Right ventricle myocardium superior (tissue), 1 donor: ENCODE measurements at places on chromosomes 7 and 10.
A peak's percentile ranks its signal among the peaks of the same experiment; 100 is the strongest.

- DNase-seq = no peak
Observed at GRCh38 chr10:95456516-95456915, 104.7 kb downstream of the SORBS1 start.

DNA sequence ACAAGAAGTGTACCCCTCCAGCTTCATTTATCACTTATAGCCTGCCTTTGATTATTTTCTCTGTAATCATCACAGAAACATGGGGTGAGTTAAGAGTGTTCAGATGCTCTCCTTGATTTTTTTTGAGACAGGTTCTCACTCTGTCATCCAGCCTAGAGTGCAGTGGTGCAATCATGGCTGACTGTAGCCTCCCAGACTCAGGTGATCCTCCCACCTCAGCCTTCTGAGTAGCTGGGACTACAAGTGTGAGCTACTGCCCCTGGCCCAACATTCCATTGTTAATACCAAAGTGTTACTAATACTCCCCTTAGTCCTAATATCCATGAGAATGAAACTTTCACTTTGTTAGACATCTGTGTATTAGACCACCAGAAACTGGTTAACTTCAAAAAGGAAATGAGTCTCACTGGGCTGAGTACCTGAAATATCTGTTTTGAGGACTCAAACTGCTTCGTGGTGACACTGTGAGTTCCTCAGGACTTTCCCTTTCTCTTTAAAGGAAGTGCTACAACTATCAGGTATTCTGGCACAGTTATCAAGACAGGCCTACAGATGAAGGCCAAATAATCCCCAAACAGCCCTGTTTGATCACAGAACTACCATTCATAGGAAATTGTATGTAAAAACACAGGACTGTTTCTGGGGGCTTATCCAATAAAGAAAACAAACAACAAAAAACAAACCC is 20.5 kb upstream of the CFAP70 start:
- no peak for DNase-seq

- DNase-seq = peak; percentile 87
Observed at GRCh38 chr10:30529373-30529998, 95.5 kb downstream of the MAP3K8 start.

DNA sequence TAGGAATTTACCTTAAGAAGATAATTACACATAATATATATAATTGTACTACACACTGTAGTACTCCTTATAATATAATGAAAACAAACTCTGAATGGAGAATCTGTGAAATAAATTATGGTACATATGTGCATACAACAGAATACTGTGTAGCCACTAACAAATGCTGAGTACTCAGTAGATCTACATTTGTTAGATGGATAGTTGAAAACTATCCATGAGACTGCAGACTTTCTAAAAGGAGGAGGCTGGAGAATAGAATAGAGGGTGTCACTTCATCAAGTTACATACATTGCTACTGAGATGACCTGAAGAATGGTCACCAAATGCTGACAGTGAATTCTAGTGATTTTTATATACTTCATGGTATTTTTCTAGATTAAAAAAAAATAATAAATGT is 68.7 kb upstream of the OGDHL start:
- no peak for DNase-seq

- DNase-seq = no peak
Observed at GRCh38 chr7:84822941-84823510, 363.8 kb downstream of the SEMA3D start.

DNA sequence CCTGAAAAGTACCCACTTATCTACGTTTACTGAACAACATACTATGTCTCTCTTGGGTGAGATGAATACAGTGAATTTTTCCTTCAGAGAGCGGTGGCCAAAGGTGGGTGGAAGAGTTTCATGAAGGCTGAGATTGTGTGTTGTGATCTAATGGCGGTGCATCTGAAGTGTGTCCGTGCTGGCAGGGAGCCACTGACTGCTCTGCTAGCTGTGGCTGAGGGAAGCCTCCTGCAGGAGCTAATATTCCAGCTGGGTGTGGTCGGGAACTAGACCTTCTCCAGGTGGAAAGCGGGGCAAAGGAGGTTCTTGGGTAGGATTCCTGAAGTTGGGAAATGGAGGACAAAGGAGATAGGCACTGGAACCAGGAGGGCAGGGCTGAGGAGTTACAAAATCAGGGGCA is 69.2 kb upstream of the GRB10 start:
- no peak for DNase-seq

- no peak for DNase-seq
Observed at GRCh38 chr10:127485153-127485857, 63.8 kb upstream of the NPS start.

DNA sequence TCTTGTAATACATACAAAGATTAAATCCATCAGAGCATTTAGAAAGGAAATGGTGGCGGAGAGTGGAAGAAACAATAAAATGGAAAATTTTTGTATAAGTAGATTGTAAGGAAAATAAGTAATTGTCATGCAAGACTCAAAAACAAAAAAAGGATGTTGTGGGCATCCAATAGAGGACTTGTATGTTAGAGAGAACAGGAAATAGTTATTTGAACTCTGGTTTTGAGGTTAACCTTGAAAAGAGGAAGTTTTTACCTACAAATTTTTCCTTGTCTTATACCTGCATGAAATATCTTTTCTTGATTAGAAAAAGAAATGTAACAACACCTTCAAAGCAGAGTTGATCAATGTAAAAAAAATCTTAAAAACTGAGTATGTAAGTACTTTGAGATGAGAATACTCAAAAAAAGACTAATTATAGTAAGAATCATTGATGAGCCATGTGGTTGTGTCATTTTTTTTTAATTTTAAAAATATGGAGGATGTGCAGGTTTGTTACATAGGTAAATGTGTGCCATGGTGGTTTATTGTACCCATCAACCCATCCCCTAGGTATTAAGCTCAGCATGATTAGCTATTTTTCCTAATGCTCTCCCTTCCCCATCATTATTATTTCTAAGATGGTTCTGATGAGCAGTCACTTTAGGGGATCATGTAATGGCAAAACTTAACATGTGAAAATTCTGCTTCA is 11.9 kb downstream of the TMEM106B start:
- no peak for DNase-seq

- no peak for DNase-seq
Observed at GRCh38 chr10:47319784-47320183, 2.5 kb upstream of the GDF2 start.

- no peak for DNase-seq
Observed at GRCh38 chr10:130802301-130802700, 509.2 kb downstream of the TCERG1L start.

- DNase-seq = no peak
Observed at GRCh38 chr7:23529262-23529859, 2.4 kb downstream of the TRA2A start.

DNA sequence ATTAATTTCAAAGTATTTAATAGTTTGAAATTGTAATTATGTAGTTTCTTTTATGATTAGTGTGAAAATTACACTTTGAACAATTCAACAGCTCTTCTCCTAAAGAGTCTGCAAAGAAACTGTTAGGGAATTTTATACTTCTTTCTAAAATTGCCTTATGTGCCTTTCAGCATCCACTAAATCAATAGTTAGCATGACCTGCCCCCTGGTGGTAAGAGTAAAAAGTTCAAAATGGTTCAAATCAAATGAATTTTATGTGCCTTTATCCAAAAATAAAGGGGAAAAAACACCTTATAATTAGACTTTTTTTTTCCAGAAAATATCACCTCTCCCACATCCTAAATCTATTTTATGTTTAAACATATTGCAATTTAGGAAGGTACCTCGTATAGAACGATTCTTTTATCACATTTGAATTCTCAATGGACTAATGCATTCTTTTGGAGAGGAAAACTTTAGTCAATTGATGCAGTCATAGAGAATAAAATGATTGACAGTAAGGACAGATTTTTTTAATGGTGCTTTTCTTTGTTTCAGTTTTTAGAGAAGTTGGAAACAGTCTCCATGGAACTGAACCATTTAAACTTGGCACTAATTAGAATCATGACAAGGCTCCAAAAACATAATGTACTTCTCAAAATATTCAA is 163.7 kb downstream of the SEMA3D start:
- no peak for DNase-seq

DNA sequence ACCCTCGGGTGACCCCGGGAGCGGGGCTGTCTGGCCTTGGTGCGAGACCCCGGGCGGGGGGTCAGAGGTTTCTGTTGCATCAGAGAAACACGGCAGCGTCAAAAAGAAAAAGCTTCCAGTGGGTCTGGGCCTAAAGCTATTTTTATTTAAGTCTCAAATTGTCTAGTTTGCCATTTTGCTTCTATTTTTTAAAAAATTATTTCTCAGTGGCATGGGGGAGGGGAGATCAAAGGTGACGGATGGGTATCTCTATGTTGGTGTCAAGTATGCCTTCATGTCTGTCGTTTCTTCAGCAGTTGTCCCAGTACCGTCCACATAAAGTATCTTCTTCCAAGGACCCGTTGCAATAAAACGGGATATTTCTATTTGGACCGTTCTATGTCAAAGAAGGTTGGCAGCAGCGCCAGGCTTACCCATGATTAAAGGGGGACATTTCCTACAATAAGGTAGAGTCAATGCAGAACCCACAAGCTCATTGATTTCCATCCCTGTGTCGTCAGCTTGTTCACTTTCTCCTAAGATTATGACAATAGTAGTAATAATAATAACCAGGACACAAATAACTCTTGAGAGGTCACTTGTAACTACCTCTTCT is 26.0 kb upstream of the VAX1 start:
- no peak for DNase-seq

DNA sequence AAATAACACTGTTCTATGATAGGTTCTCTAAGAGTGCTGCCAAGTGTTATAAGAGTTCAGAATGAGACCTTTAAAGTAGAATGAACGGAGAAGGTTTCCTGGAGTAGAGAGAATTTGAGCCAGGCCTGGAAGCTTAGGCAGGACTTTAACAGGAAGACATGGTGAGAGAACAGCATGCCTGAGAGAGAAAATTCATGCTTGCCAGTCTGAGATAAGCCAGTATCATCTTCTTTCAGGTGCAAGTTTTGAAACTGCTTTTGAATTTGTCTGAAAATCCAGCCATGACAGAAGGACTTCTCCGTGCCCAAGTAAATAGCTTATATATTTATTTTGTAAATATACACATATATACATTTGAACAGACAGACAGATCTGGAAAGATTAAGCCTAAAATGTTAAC is 22.1 kb downstream of the ARMC10 start:
- DNase-seq = no peak

- no peak for DNase-seq
Observed at GRCh38 chr10:60757420-60757895, 20.8 kb upstream of the CDK1 start.

- no peak for DNase-seq
Observed at GRCh38 chr10:133361773-133362441, 4.1 kb upstream of the FUOM start.

GRCh38 chr7:69412331-69413146 is 185.7 kb upstream of the AUTS2 start:
- DNase-seq = peak; percentile 57

- DNase-seq = no peak
Observed at GRCh38 chr7:131879424-131879823, 323.0 kb upstream of the PODXL start.

DNA sequence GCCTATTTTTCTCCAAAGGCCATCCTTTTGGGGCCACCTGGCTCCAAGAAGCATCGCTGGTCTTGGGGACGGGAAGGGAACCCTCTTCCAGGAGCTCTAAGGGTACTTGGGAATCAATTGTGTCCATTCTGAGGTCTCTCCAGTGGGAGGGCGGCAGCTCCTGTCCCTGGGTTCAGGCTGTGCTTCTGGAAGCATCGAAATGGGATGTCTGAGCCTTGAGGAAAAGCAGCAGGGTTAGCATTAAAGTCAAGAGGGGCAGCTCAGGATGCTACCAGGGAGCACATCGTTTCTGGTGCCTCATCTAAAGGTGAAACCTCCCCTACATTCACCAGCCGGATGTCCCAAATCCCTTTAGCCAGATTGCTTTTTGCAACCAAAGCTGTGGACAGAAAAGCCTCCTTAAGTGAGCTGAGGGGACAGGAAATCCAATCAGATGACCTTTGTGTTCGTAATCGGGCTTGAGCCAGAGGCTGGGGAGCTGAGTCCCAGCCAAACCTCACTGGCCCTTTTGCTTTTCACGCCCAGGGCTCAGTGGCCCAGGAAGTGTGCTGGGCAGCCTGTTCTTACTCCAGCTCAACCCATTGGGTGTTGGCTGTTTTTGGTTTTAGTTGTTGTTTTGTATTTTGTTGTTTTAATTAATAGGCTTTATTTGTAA is 88.8 kb upstream of the ANLN start:
- DNase-seq = peak; percentile 53

DNA sequence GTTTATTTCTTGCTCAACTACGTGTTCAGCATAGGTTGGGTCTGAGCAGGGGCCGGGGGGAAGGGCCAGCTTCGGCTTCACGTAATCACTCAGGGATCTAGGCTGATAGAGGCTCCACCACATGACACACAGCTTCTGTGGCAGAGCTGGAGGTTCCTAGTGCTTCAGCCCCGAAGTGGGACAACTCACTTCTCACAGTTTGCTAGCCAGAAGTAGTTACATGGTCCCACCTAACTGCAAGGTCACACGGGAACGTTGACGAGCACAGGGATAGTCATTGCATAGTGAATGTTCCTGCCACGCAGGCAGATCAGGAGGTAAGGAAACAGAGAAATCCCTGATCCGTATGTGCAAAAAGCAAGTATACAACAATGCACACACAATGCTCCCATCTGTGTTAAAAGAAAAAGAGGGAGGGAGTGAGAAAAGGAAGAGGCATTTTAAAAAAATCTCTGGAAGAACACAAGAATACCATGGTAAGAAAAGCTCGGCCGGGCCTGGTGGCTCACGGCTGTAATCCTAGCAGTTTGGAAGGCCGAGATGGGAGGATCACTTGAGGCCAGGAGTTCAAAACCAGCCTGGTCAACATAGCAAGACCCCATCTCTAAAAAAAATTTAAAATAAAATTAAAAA is 16.9 kb downstream of the SMURF1 start:
- DNase-seq = no peak

DNA sequence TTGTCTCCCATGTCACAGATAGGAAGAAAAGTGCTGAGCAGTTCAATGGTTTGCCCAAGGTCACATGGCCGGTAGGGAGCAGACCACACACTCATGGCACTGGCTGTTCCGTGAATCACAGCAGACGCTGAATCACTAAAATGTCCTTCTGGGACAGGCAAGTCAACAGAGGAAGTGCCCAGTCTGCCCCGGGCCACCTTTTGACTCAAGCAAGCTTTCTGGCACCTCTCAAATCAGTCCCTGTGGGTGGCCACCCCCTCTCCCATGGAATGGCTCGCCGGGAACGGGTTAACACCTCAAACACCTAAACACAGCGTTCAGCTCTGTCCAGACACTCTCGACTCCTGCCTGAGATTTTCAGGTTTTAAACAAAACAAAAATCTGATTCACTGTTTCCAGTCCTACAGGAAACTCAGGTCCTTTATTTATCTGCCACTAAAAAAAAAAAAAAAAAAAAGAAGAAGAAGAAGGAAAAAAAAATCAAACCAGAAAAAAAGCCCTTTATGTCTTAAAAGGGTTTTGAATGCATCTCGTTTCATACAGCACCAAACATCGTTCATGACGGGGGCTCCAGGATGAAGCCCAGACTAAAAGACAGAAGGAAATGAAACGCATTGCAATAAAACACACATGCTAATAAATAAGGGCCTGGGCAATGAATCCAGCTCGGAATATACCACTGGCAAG is 15.5 kb downstream of the CARD11 start:
- DNase-seq = no peak

- no peak for DNase-seq
Observed at GRCh38 chr10:75066271-75066670, 45.2 kb upstream of the SAMD8 start.
